Brain pericyte (primary cell): ENCODE measurements at places on chromosomes 4 and X.
A peak's percentile ranks its signal among the peaks of the same experiment; 100 is the strongest.

- no peak for DNase-seq
Observed at GRCh38 chr4:24236532-24236931, 346.7 kb upstream of the PPARGC1A start.

GRCh38 chrX:105972690-105973386, 65.7 kb downstream of the SERPINA7 start:
- no peak for DNase-seq

DNA sequence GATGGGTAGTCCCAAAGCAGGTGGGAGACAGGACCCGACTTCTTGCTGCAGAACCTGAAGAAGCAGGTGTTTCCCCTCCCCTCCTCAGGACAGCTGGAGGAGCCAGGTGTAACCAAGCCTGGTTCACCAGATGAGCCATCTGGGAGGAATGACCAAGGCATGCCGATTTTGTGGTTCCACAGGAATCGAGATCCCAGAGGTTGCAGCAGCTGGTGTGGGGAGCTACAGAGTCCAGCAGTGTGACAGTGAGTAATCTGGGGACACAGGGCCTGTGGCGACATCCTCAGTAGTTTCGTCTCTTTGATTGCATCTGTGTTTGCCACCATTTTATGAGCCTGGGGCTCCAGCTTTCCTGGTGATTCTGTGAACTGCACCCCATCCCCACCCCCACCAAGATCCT, 2.6 kb upstream of the NDP start:
- DNase-seq: no peak

DNA sequence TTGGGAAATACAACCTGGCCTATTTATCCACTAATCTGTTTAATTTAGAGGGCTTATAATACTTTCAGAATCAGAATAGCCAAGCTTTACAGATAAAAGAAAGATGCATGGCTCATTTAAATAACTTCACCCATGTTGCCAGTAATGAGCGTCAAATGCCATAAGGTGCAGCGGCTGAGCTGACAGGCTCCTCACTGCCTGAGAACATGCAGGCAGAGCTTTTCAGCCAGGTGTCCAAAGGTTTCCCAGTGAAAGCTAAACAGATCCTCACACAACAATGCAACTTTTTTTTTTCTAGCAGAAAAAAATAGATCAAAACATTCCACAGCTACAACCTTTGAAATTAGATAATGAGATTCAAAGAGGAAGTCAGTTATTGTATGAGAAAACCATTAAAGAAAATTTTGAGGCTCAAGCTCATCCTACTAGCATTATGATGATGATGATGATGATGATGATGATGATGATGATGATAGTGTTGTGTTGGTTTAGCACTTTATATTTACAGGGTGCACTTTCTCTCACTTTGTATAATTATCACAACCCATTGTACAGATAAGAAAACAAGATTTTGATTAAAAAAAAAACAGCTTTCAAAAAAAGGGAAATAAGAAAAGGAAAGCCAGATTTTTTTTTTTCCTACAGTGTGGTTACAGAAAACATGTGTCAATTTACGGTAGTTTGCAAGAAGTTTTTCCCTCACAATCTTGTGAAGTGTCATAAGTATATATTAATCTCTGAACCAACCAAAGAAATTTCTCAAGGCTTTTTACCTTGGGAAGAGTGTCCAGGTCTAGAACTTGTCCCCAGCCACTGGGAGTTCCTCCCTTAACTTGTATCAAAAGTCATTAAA, 12.2 kb upstream of the TNIP3 start:
- DNase-seq: no peak

- DNase-seq: peak; percentile 13
Observed at GRCh38 chr4:56575820-56576429, 70.3 kb downstream of the ARL9 start.

GRCh38 chr4:149404143-149404542, 411.5 kb downstream of the IQCM start:
- DNase-seq: no peak

GRCh38 chrX:55796496-55796895, 78.9 kb downstream of the RRAGB start:
- DNase-seq: no peak

GRCh38 chrX:53883196-53883595, 161.1 kb downstream of the PHF8 start:
- DNase-seq: no peak

- no peak for DNase-seq
Observed at GRCh38 chrX:104660092-104660491, 94.1 kb downstream of the IL1RAPL2 start.

DNA sequence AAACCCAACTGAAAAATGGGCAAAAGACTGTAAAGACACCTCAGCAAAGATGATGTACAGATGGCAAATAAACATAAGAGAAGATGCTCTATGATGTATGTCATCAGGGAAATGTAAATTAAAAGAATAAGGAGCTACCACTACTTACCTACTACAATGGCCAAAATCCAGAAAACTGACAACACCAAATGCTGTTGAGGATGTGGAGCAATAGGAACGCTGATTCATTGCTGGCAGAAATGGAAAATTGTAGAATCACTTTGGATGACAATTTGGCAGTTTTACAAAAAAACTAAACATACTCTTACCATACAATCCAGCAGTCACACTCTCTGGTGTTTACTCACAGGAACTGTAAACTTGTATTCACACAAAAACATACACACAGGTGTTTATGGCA, 222.3 kb upstream of the LDB2 start:
- DNase-seq: no peak

GRCh38 chrX:44068043-44068442, 94.9 kb upstream of the NDP start:
- no peak for DNase-seq

DNA sequence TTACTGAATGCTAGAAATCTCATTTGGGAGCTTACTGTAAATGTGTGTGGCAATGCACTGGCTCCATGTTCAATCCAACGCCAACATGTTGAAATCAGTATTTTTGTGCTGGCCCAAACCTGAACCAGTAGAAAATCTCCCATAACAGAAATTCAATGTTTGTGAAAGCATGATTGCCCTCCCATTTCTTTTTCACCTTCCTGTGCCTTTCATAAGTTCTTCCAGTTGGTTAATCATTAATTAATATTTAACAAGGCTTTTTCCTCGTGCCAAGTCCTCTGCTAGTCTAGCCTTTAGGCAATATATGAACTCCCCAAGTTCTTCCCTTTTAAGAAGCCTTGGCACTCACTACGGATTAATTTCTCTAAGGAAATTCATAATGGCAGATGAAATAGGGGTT, 1.3 kb upstream of the PLS3 start:
- DNase-seq: no peak

- DNase-seq: no peak
Observed at GRCh38 chr4:127578491-127578890, 54.3 kb upstream of the INTU start.

- no peak for DNase-seq
Observed at GRCh38 chr4:139207873-139208403, 30.9 kb upstream of the ELF2 start.

DNA sequence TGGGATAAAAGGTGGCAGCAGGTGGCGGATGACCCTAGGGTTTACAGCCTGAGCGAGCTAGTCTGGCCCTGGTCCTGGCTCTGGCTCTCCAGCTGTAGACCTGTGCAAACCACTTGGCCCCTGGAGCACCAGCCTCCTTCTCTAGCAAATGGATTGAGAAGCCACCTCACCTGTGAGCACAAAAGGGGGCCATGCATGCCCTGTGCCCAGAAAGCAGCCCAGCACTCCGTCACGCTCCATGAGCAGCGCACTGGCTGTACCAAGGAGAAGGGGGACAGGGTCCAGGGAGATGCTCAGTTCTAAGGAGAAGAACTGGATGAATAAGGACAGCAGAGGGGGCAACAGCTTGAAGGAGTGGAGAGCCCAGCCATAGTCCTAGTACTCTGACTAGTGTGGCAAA, 46.9 kb upstream of the C4orf50 start:
- no peak for DNase-seq

DNA sequence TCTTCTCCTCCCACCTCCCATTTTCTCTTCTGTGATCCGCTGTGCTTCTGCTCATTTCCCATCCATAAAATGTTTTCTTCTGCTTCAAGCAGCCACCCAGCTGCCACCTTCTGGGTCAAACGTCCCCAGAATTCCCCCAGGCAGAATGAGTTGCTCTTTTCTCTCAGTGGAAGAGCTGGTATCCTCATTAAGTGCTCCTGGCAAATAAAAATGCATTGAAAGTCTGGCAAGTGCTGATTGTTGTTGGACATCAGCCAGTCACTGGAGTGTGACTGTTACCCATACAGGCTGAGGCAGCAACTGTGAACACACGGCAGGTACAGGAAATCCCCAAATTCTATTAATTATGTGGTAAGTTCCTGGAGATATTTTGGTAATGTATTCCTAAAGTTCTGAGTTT, 52.6 kb downstream of the LIMCH1 start:
- DNase-seq: no peak

DNA sequence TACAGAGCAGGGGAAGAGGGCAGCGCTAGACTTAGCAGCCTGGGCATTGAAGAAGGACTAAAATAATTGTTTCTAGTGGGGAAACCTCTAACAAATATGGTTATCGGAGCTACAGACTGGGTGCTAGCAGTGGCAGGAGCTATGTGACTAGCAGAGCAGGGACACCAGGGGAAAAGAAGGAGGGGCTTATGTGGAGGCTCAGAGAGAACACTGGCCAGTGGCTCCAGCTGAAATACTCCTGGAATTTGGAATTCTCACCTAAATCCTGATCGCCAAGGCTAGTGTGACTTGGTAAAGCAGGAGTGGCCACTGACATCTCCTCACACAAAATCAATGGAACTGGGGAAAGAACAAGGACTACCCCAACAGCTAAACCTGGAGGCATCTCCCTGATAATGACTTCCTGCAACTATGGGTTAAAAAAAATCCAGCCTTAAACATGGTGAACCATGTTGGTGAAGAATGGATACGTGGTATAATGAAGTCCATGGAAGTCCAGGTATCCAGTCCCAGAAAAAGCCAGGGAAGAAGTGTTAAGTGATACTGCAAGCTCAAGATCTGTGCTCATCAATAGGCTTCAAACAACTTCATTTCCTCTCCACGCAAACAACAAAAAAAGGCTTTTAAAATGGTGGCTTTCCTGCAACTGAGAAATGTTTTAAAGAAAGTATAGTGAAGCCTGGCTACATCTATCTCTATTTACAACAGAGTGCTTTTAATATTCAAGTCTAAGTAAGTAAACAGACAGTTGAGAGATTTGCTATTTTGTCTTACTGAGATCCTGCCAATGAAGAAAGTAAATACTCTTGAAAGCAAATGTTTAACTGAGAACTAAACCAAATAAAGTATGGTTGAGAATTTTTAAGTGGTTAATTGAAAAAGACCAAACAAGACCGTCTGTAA, 1.8 kb downstream of the TAPT1 start:
- DNase-seq: no peak

GRCh38 chr4:148261848-148262247, 180.4 kb downstream of the NR3C2 start:
- no peak for DNase-seq

DNA sequence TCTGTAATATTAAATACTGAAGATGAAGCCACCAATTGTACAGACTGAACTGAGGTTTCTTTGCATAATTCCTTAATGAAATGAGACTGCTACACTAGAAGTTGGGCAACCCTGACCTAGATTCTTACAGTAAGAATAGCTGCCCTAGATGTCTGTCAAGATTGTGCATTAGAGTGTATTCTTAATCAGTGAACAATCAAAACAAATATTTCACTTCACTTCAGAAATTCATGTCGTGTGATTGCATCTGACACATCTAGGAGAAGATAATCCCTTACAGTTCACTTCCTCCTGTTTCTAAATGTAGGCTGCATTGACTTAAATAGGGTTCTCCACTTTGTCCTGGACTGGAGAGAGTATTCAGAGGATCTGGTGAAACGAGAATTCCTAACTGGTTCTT, 283.1 kb downstream of the HNRNPD start:
- DNase-seq: no peak

DNA sequence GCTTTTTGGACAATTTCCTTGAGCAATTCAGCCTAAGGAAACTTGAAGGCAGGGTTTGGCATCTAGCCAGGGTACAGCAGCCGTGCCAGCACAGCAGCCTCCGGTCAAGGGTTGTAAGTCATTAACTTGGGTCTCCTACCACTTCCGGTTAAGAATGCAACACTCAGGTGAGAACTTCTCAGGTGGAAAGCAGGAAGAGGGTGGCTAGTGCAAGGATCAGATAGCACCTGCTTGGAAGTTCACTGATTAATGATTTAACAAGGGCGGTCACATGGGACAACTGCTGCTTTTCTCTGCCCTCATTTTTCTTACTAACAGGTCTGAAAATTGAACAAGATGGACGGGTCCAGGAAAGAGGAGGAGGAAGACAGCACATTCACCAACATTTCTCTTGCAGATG, 30.1 kb upstream of the SCOC start:
- no peak for DNase-seq

- no peak for DNase-seq
Observed at GRCh38 chr4:21377046-21377445, 571.5 kb downstream of the KCNIP4 start.

DNA sequence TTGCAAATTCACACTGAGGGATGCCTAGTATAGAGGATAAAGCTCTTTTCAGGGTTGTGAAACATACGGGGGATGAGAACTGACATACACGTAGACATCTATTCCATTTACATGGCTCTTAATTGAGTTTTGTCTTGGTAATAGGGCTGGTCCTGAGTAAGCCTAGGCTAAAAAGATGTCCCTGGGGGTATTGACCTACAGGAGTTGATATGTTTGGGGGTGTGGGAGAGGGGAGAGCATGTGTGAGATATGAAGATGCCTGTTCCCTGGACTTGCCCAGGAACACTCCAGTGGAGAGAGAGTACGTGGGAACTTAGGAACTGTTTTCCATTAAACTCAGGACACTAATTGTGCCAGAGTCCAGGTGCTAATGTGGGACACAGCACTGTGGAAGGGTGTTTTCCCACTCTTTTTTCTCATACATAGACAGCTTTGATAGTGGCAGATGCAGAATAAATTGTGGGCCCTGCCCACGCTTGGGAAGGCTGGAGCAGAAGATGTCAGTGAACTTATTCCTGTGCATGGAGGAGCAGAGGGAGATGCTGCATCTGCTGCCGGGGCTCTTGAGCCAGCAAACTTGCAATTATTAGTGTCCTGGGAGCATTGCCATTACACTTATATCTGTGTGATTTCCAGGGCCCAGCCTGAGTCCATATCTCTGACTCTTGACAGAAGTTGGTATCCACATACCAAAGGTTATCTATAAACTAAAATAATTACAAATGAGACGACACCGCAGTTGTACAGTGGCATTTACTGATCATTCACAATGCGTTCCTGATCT, 20.7 kb downstream of the SYNPO2 start:
- DNase-seq: no peak

GRCh38 chr4:23889814-23890341, at the start of gene PPARGC1A:
PPARGC1A (minus strand) TSS chr4:23890047; CDS start chr4:23889957, 90 bp downstream.
- no peak for DNase-seq

DNA sequence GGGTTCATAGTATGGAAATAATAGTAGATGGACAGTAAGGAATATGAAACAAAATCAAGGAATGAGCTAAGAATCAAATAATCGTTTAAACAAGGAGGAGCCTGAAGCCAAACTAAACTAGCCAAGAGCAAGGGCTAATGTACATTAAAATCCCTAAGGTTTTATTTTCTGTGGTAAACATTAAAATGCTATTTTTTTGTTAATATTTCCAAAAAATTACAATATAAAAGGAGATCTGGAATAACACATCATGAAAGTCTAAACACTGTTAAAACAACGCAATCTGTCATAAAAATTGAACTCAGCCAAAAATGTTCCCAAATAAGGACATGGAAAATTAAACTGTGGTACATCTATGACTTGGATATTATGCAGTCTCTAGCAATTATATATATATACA, 188.2 kb downstream of the RNF150 start:
- DNase-seq: no peak
